ENCODE measurements at places on chromosomes 4 and X. TPM values are rescaled to one million over a fixed set of nuclear protein-coding genes. Genes with fewer than 3 reads are reported as not detected.
A peak's percentile ranks its signal among the peaks of the same experiment; 100 is the strongest.

Gene MGAT4D
- not detected for total RNA-seq

Gene USP26
- total RNA-seq, result not detected

Gene GPRASP1
- total RNA-seq, result 1.2 TPM

Gene CLTRN
- 0.22 TPM for total RNA-seq

Gene MAGEB17
- not detected for total RNA-seq

Gene TCEAL2
- total RNA-seq, result 0.35 TPM

Gene KDR
- 23.8 TPM for total RNA-seq

Gene GAGE13
- total RNA-seq, result not detected

Gene USP51
- not detected for total RNA-seq

Gene SMPX
- not detected for total RNA-seq

Gene PAGE5
- total RNA-seq, result not detected

DNA sequence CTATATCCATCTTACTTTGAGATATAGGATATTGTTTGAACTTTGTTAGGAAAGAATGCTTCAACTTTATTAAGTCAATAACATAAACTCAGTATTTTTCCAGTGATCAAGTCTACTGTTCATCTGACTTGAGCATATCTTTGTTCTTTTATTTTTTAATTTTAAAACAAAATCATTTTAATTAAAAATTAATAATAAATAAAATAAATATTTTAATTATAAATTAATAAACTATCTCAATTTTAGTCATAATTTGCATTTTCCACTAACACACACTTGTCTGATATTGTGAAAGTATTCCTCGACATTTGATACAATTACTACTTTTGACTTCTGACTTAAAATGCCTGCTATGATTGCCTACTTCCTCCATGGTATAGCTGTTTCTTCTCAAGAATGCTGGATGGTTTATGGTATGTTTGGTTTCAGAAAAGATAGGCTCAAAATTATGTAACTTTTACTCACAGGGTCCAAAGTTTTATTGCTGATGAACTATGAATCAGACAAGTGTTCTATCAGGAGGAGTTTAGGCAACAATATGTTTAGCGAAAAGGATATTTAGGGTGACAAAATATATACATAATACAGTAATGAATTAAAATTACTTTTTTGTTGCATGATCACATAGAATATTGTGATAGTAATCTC, 1132.3 kb upstream of the PCDH10 start:
- H3K27ac ChIP-seq, result no peak overlapping the region
- no peak overlapping the region for H3K4me3 ChIP-seq
- H3K27me3 ChIP-seq, result no peaks in the 10 kb centered on the region
- no peaks in the 10 kb centered on the region for H3K4me1 ChIP-seq
- DNase-seq, result no peak
- H3K36me3 ChIP-seq, result no peaks in the 10 kb centered on the region

- no peaks in the 10 kb centered on the region for H3K27me3 ChIP-seq
- no peak for DNase-seq
- no peak overlapping the region for H3K27ac ChIP-seq
- no peaks in the 10 kb centered on the region for H3K4me1 ChIP-seq
- H3K36me3 ChIP-seq, result no peaks in the 10 kb centered on the region
Measured at GRCh38 chrX:132561974-132562373, 73.1 kb upstream of the MBNL3 start.

DNA sequence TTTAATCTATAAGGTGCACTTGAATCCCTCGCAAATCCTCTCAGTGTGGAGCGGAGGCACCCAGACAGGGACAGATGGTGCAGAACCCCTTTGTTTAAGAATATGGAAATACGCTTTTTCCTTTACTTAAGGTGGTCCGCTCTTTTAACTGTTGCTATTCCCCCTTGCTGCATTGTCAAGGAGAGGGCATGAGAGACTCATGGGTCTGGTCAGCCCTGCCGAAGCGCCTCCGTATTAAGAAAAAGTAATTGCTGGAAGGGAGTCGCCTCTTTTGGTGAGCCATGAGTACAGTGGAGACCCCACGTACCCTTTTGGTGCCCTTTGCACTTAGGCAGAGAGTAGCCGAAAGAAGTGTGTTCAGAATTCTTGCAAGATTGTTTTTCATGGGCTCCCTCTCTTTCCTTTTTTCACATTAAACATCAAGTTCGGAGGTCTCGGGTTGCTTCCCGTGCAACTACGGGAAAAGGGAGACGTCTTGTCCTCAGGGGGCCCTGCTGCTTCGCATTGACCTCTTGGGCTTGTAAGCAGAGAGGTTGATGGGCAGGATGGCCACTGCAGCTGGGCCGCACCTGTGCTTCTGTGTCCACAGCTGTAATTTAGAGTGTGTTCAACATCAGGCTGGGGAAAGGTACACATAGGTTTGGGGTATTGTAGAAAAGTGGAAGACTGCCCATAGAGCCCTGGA, 109.6 kb downstream of the SPRY1 start:
- H3K27me3 ChIP-seq, result no peaks in the 10 kb centered on the region
- peak overlapping the region; percentile 48 for H3K27ac ChIP-seq
- no peaks in the 10 kb centered on the region for H3K36me3 ChIP-seq
- DNase-seq, result no peak
- H3K4me3 ChIP-seq, result peak overlapping the region; percentile 82

DNA sequence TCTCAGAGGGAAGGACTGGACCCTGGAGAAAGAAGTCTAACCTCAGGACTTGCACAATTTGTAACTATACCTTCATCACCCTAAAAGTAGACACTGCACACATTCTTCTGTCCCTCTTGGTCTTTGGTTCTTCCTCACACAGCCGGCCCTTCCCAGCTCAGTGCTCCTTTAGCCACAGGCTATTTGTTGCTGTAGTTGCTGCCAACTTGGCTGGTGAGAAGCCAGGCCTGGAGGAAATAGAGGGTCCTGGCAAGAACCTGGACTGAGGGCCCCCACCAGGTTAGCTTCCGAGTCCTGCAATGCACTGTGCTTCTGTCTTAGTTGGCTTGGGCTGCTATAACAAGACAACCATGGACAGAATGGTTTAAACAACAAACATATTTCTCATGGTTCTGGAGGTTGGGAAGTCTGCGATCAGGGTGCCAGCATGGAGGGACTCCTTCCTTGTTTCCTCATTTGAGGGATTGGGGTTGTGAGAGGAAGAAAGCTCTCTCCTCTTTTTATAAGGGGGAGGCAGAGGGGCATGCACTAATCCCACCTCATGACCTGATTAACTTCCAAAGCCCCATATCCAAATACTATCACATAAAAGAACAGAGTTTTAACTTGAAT, 4.4 kb upstream of the FGF5 start:
- H3K36me3 ChIP-seq, result no peaks in the 10 kb centered on the region
- peaks cover 21% of the 10 kb centered on the region for H3K4me1 ChIP-seq
- H3K4me3 ChIP-seq, result no peak overlapping the region

DNA sequence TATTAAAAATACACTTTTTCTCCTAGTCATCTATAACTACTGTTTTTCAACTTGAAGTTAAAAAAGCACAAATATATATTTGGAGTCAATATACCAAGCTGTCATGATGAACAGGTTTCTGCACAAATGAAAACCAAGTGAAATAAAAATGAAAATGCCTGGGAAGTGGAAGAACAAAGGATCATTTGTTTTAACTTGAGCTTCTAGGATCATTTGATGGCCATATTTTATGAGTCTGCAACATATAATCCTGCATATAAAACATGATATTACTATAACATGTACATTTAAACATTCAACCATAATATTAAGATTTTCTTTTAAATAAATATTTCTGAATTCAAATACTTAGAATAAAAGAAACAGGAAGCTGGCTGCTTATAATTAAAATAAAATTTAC, 8.5 kb upstream of the ARHGEF38 start:
- H3K27me3 ChIP-seq, result no peaks in the 10 kb centered on the region
- no peak overlapping the region for H3K27ac ChIP-seq
- no peak for DNase-seq
- H3K36me3 ChIP-seq, result no peaks in the 10 kb centered on the region
- no peak overlapping the region for H3K4me3 ChIP-seq

GRCh38 chr4:88177983-88178625, 19.7 kb upstream of the ABCG2 start:
- H3K27me3 ChIP-seq, result no peaks in the 10 kb centered on the region
- H3K4me3 ChIP-seq, result no peak overlapping the region
- H3K4me1 ChIP-seq, result peaks cover 10% of the 10 kb centered on the region
- H3K36me3 ChIP-seq, result no peaks in the 10 kb centered on the region
- DNase-seq, result no peak

DNA sequence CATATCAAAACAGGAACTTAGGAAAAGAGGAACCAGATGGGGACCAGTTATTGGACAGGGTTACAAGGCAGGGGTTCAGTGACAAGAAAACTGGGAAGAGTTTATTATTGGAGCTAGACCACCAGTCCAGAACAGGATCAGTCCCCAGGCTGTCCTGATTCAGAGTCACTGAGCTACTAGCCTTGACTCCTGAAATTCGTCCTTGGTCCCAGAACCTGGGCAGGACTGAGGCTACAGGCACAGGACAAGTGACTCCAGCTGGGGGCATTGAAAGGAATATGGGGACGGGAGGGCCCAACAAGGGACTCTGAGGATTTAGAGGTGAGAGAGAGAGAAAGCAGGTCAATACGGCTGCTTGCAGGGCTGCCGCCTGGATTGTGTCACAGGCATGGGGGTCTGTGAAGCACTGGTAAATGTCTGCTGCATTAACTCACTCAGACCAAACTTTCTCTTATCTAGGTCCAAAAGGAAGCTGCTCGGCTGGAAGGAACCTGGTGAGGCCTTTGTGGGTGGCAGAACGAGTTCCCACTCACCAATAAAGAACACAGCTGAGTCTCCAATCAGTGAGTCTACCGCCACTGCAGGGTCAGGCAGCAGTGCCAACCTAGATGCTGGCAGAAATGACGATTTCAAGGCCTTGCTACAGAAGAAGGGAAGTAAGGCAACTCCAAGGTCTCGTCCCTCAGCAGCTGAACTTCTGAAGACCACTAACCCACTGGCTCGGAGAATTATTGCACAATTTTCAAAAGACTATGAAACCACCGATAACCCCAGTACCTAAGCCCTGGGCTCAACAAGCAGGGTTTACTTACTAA, 11.3 kb upstream of the RTL5 start:
- no peaks in the 10 kb centered on the region for H3K36me3 ChIP-seq
- no peak overlapping the region for H3K27ac ChIP-seq
- no peaks in the 10 kb centered on the region for H3K27me3 ChIP-seq
- no peaks in the 10 kb centered on the region for H3K4me1 ChIP-seq
- H3K4me3 ChIP-seq, result no peak overlapping the region
- no peak for DNase-seq

- no peaks in the 10 kb centered on the region for H3K4me1 ChIP-seq
- H3K36me3 ChIP-seq, result no peaks in the 10 kb centered on the region
- DNase-seq, result no peak
Measured at GRCh38 chr4:105963461-105964400, 68.5 kb downstream of the NPNT start.

DNA sequence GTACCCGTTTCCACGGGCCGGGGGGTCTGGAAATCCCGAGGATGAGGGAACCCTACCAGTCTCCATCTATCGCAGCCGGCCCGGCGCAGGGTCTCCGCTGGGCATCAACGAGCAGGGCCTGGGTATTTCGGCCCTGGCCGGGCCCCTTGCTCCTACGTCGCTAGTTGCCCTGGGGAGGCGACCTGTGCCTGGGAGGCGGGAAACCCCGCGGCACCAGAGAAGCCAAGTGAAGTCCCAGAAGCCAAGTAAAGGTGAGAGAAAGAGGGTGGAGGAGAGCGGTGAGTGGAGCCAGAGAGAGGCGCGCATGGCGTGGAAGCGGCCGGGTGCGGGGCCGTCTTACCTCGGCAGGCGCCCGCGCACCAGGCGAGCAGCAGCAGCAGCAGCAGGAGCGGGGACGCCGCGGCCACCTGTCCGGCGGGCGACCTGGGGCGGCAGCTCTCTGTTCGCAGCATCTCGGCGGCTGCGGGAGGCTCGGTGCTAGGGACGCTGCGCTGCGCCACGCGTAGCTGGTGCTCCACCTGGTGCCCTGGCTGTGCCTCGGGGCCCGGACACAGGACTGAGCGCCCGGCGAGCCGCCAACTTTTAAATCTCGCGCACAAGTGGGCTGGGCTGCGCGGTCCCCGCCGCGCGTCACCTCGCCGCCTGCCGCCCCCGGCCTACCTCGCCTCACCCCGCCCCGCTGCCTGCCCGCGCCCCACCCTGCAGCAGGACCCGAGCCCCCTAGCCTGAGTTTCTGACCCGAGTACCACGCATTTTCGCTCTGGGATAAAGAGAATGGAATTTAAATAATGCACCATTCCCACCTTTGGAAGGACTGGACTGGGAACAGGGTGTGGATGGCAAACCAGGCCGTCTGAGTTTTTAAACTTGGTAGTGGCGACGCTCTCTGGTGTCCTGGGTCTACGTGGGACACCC, at the start of gene NMU:
Gene NMU (minus strand): TSS at position 558 of the 915 bp plus-strand sequence. CDS start 106 bp downstream, at position 452.
- peak within 1 kb of the TSS; percentile 60 for H3K4me3 ChIP-seq
- no peaks in the 10 kb centered on the region for H3K4me1 ChIP-seq
- peak within 1 kb of the TSS; percentile 32 for H3K27ac ChIP-seq

DNA sequence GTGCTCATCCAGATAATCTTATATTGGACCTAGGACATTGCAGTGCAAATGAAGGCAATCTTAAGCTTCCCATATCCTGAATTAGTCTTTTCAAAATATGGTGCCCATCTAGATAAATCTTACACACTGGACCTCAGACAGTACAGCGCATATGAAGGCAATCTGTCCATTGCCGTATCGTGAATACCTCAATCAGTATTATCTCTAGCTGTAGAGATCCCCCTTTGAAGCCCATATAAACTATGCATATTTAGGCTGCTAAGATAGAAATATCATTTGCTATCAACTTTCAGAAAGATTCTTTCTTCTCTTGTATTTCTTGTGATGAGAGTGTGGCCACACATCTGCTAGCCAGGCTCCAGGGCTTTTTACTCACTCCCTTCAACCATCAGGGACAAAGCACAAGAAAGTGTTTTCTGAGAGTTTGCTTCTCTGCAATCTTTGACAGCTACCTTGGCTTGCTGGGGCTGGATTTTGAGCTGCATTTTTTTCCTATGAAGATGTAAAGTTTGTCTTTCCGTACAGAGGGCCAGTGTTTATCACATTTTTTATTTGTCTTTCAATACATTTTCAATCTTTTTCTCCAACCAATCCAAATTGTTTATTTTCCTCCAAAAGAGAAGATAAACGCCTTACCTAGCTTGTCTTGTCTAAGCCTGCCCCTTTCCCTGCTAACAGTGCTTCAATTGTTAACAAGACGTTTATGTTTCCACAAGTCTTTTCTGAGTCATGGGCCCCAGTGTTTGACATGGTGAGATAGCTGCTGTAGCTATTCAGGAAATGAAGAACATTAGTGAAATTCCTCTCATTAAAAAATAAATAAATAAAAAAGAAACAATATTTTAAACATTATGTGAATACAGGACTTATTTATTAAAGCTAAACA, 57.6 kb upstream of the FAT1 start:
- no peak for DNase-seq
- no peaks in the 10 kb centered on the region for H3K36me3 ChIP-seq
- H3K27me3 ChIP-seq, result no peaks in the 10 kb centered on the region
- H3K4me3 ChIP-seq, result no peak overlapping the region

- no peaks in the 10 kb centered on the region for H3K27me3 ChIP-seq
- no peak for DNase-seq
- H3K27ac ChIP-seq, result peak overlapping the region; percentile 80
- H3K36me3 ChIP-seq, result no peaks in the 10 kb centered on the region
- no peak overlapping the region for H3K4me3 ChIP-seq
- H3K4me1 ChIP-seq, result peaks cover 76% of the 10 kb centered on the region
Measured at GRCh38 chr4:10006601-10007435, 14.5 kb downstream of the SLC2A9 start.

All from esophagus squamous epithelium (tissue), 5 donors.